ENCODE measurements at places on chromosomes 13 and 19.

DNA sequence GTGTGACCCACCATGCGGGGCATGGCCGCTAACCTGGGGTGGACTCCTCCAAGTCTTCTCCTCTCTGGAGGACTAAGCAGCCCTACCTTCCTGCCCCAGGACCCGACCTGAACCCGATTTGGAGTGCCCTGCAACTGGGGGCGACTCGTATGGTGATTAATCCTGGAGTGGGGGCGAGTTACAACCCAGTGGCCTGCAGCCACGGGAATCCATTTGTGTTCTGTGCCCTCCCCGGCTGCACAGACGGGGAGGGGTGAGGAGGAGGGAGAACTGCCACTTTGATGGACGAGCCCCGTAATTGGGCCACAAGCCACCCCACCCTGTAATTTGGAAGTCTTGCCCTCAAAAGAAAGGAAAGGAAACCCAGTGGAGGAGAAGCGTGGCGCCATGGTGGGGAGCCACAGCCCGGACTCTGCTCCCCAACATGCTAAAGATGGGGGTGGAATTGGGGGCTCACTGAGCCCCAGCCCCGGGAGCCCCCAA lies 18.0 kb downstream of the PRR36 start:
- DNase-seq = no peak

- DNase-seq = no peak
Observed at GRCh38 chr13:76798037-76798436, 88.2 kb downstream of the KCTD12 start.

- no peak for DNase-seq
Observed at GRCh38 chr13:73082895-73083294, 24.1 kb downstream of the KLF5 start.

DNA sequence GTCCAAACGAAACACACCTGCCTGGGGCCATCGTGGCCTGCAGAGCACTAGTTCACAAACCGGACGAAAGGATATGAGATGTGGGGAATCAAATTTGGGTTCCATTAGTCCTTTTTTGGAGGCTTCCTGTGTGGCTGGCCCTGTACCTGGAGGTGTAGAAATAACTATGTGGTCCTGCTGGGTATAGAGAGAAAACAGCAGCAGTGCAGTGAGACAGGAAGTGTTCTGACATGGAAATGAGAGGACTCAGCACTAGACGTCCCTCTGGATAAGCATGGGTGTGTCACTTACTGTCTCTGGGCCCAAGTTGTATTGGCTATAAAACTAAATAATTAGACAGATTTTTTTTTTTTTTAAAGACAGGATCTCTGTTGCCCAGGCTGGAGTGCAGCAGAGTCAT lies 12.3 kb downstream of the KDELR1 start:
- no peak for DNase-seq

GRCh38 chr13:73967397-73968165 lies 166.6 kb downstream of the KLF12 start:
- DNase-seq = no peak

DNA sequence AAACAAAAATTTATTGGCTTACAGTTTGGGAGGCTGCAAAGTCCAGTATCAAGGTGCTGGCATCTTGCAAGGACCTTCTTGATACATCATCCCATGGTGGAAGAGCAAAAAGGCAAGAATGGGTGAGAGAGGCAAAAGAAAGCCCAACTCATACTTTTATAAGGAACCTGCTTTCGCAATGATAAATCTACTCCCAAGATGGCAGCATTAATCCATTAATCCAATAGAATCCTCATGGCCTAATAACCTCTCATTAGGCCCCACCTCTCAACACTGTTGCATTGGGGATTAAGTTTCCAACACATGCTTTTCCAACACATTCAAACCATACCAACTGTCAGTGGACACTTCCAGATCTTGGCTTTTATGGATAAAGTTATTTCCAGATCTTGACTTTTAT lies 48.7 kb upstream of the ZNF507 start:
- no peak for DNase-seq

GRCh38 chr13:25973085-25973484 lies 78.7 kb downstream of the SHISA2 start:
- no peak for DNase-seq

GRCh38 chr19:3949997-3950859 lies 17.4 kb downstream of the NMRK2 start:
- DNase-seq = no peak

- DNase-seq = no peak
Observed at GRCh38 chr13:38210928-38211596, 138.6 kb upstream of the UFM1 start.

Measured in activated CD4-positive, alpha-beta T cell treated with anti-CD3 and anti-CD28 coated beads, Interleukin-2, amount 50 U/mL, for 1 hour (primary cell).